ENCODE measurements at places on chromosomes 3 and 15.

DNA sequence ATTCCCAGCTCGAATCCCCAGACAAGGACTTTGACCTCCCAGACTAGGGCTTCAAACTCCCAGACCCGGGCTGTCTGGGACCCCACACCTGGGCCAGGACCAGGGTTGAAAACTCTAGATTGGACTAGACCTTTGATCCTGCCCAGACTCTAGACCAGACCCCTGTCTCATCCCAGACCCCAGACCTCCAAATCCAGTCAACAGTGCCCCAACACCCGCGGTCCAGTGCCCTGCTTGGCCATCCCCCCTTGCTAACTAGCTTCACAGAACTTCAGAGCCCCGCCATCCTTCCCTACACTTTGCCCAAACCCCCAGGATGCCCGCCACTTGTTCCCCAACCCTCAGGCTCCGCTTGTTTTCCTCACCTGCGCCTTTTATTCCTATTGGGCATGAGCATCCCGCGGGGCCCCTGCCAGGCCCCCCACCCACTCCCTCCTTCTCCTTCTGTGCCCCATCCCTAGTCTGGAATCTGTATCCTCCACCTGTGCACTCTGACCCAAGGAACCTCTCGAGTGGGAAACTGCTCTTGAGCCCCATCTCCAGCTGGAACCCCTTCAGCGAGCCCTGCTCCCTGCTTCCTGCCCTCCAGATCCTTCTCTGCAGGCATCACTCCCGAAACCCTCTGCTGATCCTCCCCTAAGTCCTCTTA is 604 bp downstream of the GNAI2 start:
- no peak for DNase-seq

GRCh38 chr15:57943171-57943570 is 122.3 kb downstream of the ALDH1A2 start:
- no peak for DNase-seq

DNA sequence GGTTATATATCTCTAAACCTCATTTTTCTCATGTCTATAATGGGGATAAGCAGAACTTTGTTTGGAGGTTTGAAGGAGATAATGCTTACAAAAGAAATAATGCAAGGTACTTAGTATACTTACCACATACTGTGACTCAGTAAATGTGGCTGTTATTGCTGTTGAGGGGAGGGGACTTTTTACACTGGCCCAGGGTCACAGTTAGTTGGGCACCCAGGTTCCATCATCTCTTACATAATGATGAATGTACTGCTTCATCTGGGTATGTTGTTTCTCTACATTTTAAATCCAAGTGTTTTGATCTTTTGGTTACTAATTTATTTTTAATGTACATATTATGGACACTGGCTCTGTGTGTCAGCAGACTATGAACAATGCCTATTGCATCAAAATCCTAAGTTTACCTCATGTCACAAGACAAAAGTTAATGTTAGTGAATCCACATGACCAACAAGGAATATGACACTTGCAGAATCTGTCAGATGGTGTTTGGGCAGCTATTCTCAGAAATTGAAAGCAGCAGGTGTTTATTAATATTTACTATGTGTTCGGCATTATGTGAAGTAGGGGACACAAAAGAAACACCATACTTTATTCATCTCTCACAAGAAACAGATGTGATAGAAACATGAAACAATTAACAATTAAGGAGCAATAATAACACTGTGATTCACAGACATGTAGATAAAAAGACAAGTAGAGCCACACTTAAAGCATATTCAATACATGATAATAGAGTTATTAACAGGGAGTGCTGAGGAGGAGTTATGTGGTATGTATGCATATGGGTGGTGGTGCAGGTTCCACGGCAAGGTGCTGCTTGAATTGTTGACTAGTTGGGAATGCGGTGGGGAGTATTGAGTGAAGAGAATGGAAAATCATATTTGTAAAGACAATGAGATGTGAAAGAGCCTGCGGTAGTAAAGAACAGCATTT is 109.7 kb downstream of the GALK2 start:
- no peak for DNase-seq

GRCh38 chr3:48428088-48428571 is 1.8 kb downstream of the PLXNB1 start:
- no peak for DNase-seq

DNA sequence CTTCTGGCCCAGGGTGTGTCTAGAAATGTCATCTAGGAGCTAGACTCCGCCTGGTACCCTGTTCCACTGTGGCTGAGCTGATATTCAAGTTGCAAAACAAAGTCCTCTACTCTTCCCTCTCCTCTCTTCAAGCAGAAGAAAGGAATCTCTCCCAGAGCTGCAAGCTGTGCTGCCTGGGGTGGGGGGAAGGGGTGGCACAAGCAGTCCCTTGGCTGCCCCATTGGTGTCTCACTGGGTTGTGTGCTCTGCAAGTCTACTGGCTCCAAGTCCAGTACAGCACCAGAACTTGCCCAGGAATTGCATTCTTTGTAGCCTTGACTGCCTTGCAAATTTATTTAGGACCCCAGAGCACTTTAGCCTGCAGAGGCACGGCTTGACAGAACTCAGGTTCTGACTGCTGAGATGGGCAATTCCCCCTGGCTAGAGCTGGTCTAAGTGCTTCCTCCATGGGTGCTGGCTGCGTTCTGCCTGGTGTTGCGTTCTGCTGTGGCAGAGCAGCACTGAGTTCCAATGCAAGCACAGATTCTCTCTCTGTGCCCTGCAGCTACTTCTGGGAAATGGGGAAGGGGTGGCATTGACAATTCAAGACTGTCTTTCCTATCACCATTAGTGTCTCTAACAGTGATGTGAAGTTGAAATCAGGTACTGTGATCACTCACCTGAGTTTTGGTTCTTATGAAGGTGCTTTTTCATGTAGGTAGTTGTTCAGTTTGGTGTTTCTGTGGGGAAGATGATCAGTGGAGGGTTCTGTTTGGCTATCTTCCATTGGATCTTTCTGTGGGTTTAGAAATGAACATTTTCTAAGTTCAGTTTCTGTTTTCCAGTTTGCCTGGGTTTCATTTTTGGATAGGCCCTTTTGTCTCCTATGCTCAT is 39.5 kb downstream of the OXSR1 start:
- DNase-seq, result no peak

GRCh38 chr15:71390096-71390495 is 274.8 kb downstream of the THSD4 start:
- DNase-seq, result no peak

DNA sequence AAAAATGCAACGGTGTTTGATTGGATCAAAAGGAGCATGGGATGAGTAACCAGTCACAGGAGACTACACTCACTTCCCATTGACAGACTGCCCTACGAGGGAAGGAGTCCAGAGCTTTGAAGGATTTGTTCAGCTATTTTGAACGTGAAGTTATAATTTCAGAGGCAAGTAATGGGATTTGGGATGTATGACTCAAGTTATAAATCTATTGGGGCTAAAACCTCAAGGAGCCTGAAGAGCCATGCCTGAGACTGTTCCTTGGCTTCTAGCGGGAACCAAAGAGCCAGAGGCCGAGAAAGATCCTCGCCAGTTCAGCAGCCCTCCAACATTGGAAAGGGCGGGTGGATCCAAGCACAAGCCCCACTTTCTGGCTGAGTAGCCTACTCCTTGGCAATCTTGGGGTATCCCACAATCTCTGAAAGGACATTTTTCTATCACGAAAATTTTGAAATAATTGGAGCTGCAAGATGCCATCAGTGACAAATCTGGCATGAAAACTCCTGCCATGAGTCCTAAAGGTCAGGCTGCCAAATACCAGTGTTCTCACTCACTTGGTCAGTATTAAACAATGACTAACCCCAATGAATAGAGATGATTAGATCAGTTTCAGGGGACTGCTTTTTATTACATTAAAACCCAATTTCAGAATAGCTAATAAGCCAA is 48.6 kb upstream of the SLCO2A1 start:
- DNase-seq, result no peak

GRCh38 chr3:195522254-195523023 is 20.7 kb downstream of the PPP1R2 start:
- DNase-seq, result peak; percentile 51

- no peak for DNase-seq
Observed at GRCh38 chr15:42123546-42123945, 29.2 kb upstream of the PLA2G4D start.

GRCh38 chr3:31836131-31837075 is 144.7 kb downstream of the OSBPL10 start:
- DNase-seq, result no peak

DNA sequence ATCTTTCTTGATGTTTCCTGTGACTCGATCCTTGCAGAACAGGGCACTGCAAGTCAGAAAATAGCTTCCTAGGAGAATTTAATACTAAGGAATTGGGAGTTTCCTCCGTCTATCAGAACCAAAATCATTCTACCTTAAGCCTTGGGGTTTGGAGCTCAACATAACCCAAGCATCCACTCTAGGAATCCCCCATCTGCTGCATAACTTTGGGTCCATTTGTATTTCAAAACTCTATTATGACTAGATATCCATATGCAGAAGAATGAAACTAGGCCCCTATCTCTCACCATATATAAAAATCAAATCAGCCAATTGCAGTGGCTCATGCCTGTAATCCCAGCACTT is 61.7 kb upstream of the AKAP13 start:
- no peak for DNase-seq

DNA sequence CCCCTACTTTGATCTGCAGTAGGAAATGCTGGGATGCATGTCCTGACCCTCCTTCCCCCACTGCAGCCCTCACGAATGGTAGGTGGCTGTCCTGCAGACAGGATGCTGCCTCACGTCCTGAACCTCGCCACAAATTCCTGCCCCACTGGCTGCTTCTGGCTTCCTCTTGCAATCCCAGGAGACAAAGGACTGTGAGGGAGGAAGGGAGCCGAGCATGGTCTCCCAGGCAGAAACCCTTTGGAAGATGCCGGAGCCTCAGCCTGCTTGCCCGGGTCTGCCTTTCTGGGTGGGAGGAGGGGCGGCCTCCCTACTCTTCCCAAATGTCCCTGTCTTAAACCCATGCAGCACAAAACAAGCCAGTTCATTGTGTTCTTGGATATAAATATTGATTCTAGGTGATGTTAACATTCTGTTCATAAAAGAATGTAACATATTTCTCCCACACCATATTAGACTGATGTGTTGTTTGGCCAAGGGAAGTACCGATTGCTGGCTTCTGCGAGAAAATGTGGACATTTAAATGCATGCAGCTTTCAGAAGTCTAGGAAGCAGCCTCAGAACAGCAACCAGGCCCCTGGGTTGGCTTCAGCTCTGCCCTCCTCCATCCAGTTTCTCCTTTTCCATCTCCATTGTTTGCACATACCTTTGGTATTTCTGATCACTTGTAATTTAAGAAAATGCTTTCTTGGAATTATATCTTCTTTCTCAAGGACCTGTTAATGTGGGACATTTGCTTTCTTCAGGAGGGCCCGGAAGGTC is 75.3 kb downstream of the HMG20A start:
- no peak for DNase-seq

DNA sequence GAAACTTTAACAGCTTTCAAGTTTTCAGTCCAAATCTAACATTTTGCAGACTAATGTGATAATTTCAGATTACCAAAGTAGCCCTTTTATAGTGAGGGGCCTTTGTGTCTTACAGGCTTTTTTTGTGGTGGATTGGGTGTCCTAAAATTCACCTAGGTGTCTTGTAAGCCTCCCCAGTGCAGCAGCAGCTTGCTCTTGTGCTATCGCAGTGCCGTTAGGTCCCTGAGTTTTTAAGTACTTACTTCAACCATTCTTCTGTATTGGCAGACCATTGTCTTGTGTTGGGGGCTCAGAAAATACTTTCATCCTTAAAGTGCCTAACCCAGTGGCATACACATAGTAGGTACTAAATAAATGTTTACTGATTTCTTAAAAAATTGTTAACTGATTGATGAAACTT is 2.1 kb downstream of the PDE8A start:
- no peak for DNase-seq

DNA sequence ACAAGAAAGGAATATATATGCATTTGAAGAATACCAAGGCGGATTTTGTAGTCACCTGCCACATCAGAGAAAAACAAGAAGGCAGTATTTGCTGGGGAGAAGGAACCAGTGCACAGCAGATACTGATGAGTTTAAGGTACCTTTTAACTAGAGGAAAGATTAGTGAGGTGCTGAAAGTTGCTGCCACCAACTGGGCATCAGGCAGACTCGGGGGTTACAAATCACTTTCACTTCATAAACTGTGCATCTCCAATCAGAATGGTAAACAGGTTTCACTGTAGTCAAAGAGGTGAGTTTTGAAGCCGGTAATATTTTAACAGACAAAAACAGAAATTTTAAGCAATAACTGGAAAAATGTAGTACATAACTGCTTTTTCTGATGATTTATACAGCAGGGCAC is 4.1 kb downstream of the FBN1 start:
- DNase-seq, result peak; percentile 54

GRCh38 chr15:69394556-69395282 is 19.4 kb upstream of the KIF23 start:
- DNase-seq, result peak; percentile 76

Measured in fibroblast of villous mesenchyme (primary cell).